ENCODE measurements at places on chromosomes 1 and 21. TPM values are rescaled to one million over a fixed set of nuclear protein-coding genes. Genes with fewer than 3 reads are reported as not detected.

The C1QB gene
- polyA plus RNA-seq, result not detected

The LCE1D gene
- not detected for polyA plus RNA-seq

The GPR52 gene
- polyA plus RNA-seq, result 0.10 TPM

The HYI gene
- 27.9 TPM for polyA plus RNA-seq

The ARHGEF16 gene
- polyA plus RNA-seq, result not detected

The TRAF3IP3 gene
- polyA plus RNA-seq, result 0.06 TPM

The PPT1 gene
- polyA plus RNA-seq, result 45.1 TPM

The RXRG gene
- not detected for polyA plus RNA-seq

The ARMH1 gene
- 2.7 TPM for polyA plus RNA-seq

The HPDL gene
- polyA plus RNA-seq, result 0.50 TPM

The TIAM1 gene
- 2.1 TPM for polyA plus RNA-seq

The KCNT2 gene
- 1.3 TPM for polyA plus RNA-seq

The FCER1G gene
- 0.66 TPM for polyA plus RNA-seq

The CFHR3 gene
- polyA plus RNA-seq, result not detected

The LRRC3 gene
- 0.14 TPM for polyA plus RNA-seq

The CDC42 gene
- 400 TPM for polyA plus RNA-seq

The PLA2G5 gene
- polyA plus RNA-seq, result not detected

The SMIM1 gene
- 2.5 TPM for polyA plus RNA-seq

The AIRE gene
- not detected for polyA plus RNA-seq

The CYP4X1 gene
- not detected for polyA plus RNA-seq

The C1orf210 gene
- not detected for polyA plus RNA-seq

The PDZK1 gene
- polyA plus RNA-seq, result 2.0 TPM

The BTBD8 gene
- polyA plus RNA-seq, result 3.1 TPM

The CELF3 gene
- polyA plus RNA-seq, result not detected

The NTRK1 gene
- not detected for polyA plus RNA-seq

The DISP1 gene
- polyA plus RNA-seq, result 5.3 TPM

The AMY2B gene
- 0.91 TPM for polyA plus RNA-seq

The RABIF gene
- polyA plus RNA-seq, result 12.6 TPM

The HEYL gene
- polyA plus RNA-seq, result 0.14 TPM

The IRF6 gene
- 1.0 TPM for polyA plus RNA-seq

The AGMAT gene
- polyA plus RNA-seq, result 0.74 TPM

The RGS16 gene
- polyA plus RNA-seq, result 0.10 TPM

The TRNP1 gene
- 50.7 TPM for polyA plus RNA-seq

The SLAMF7 gene
- polyA plus RNA-seq, result not detected

The CNIH4 gene
- polyA plus RNA-seq, result 39.8 TPM

The KRTAP12-2 gene
- not detected for polyA plus RNA-seq

The CCDC17 gene
- 0.19 TPM for polyA plus RNA-seq

The OR2T2 gene
- not detected for polyA plus RNA-seq

The ARHGAP30 gene
- not detected for polyA plus RNA-seq

The PRMT2 gene
- polyA plus RNA-seq, result 153 TPM

The TNFRSF14 gene
- polyA plus RNA-seq, result 7.9 TPM

The NR1I3 gene
- not detected for polyA plus RNA-seq

The PIGC gene
- polyA plus RNA-seq, result 25.2 TPM

The GJB3 gene
- not detected for polyA plus RNA-seq

All from AG04450 (cell line).